Uterine smooth muscle cell (primary cell): ENCODE measurements at places on chromosomes 3 and 15. TPM values are rescaled to one million over a fixed set of nuclear protein-coding genes. Genes with fewer than 3 reads are reported as not detected.

Gene PPARG
- 35.6 and 49.2 TPM in 2 replicates for total RNA-seq

Gene LZTFL1
- total RNA-seq = 14.8 and 19.7 TPM in 2 replicates

Gene ARL14
- total RNA-seq = not detected in 2 replicates

Gene CCDC39
- 0.12 TPM in 1 of 2 replicates, not detected in the other for total RNA-seq

Gene XXYLT1
- total RNA-seq = 12.1 and 14.4 TPM in 2 replicates

Gene KNG1
- not detected in 2 replicates for total RNA-seq

Gene PSMD6
- total RNA-seq = 86.9 and 154 TPM in 2 replicates

Gene UBE2E2
- 49.9 and 54.9 TPM in 2 replicates for total RNA-seq

Gene CD80
- total RNA-seq = 0.37 TPM in 1 of 2 replicates, not detected in the other

Gene GP9
- total RNA-seq = not detected in 2 replicates

Gene UROC1
- not detected in 2 replicates for total RNA-seq

Gene CSPG5
- total RNA-seq = under 0.01 and 0.22 TPM in 2 replicates

Gene EIF5A2
- 14.2 and 16.9 TPM in 2 replicates for total RNA-seq
